ENCODE measurements at places on chromosomes 2 and 18. TPM values are rescaled to one million over a fixed set of nuclear protein-coding genes. Genes with fewer than 3 reads are reported as not detected.

DNA sequence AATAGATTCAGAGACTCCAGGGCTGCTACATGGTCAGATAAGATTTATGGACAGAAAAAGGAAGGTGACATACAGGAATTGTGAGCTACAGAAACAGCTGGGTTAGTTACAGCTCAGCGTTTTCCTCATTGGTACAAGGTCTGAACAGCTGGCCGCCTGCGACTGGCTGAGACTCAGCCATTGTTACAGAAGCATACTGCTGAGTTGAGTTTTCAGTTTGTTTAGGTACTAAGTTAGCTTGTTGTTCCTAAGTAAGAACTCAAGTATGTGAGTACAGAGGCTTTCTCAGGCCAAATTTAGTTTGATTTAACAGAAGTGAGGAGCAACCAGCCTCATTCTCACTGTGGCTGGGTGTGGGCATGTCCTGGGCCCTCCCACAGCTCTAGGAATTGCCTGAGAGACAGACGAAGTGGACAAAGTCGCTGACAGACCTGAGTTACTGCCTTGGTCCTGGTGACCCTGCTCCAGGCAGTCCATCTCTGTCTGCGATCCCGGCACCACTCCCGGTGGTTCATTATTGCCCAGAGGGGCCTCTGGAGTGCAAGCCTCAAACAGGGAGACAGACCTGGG, 27.8 kb upstream of the RHOB start:
- no peak for DNase-seq

Gene ATP8B1
- total RNA-seq = 0.07 TPM

GRCh38 chr2:6692056-6692455, 173.7 kb downstream of the CMPK2 start:
- DNase-seq = no peak

DNA sequence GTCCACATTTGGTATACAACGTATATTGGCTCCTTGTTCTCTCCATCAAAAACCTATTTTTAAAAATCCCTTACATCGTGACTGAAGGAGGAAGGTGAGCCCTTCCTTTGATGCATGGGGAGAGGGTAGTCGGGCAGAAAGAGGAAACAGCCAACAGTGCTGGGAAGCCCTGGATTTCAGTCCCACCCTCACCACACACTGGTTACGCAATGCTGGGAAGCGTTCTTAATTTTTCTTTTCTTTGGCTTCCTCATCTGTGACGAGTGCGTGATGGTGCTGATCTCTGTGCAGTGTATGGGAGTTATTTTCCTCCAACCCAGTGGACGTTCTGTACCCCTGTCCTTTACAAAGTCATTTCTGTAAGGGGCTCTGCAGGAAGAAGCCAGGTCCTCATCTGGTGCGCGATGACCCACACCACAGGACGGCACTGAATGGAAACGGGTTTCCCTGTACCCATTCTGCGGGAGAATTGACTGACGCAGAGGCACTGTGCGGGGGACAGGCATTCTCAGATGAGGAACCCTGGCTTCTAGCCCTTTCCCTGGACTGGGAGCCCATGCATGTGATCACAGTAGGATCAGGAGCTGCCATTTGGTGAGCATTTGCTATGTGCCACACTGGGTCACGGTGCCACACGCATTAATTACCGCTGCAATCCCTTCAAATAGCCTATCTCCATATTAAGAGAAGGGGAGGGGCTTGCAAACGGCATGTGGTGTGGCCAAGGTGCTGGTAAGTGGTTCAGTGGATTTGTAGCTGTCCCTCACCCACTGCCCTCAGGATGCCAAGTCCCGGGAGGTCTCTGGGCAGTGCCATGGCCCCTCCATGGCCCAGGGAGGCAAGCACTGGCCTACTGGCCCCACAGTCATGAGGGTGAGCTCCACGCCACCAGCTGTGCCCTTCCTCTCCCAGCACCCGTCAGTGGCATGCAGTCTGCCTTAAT, 4.3 kb downstream of the COLEC11 start:
- DNase-seq = no peak

- no peak for DNase-seq
These were observed 5.7 kb upstream of the HS1BP3 start for GRCh38 chr2:20656561-20656960.

DNA sequence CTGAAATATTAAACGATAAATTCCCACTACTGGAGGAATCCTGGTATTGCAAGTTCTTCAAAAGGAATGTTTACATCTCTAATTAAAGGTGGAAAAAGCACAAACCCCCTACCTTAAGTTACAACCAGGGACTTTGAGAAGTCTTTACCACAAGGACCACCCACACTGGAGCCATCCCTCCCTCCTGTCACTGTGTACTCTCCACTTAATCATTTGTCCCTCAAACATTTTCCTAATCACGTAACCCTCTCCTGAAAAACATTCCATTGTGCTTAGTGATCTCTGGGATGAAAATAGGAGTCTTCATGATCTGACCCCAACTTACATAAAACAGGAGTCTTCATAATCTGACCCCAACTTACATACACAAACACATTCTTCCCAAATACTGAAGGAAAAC, 85.7 kb downstream of the SUCLG1 start:
- no peak for DNase-seq

- DNase-seq = peak; percentile 60
These were observed 4.7 kb downstream of the AGAP1 start for GRCh38 chr2:235498541-235498940.

Gene CAPN13
- not detected for total RNA-seq

Gene DTNA
- total RNA-seq = 29.5 TPM

DNA sequence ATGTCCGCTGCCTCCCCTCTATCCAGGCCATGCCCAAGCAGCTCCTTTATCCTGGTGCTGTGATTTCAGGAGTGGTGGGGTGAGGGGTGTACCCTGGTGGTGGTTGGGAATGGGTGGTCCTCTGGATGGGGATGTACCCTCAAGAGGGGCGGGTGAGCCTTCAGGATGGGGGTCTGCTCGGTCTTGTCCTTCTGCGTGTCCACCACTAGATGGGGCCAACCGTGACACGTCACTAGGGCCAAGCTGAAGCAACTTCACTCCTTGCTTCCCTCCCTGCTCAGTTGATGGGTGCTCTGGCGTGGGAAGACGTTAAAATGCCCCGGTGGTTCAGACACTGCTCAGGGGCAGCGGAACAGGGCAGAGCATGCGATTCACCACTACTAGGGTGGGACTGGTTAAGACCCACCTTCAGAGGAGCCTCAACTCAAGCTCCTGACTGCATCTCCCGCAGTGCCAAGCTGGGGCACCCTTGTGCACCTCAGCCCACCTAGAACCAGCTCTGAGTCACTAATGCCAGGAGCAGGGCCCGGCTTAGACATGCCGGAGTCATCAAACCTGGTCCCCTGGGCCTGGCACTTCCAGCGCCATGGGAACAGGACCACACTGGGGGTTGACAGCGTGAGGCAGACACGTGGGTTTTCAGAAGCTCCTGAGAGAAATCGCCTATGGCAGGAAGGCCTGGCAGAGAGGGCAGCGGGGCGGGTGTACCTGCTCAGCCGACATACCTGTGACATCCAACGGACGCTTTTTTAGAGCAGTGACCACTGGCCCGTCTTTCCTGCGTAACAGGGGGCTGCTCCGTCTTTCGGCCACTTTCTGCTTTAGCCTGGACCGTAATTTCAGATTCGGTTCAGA, 256.7 kb downstream of the HDAC4 start:
- peak; percentile 61 for DNase-seq

DNA sequence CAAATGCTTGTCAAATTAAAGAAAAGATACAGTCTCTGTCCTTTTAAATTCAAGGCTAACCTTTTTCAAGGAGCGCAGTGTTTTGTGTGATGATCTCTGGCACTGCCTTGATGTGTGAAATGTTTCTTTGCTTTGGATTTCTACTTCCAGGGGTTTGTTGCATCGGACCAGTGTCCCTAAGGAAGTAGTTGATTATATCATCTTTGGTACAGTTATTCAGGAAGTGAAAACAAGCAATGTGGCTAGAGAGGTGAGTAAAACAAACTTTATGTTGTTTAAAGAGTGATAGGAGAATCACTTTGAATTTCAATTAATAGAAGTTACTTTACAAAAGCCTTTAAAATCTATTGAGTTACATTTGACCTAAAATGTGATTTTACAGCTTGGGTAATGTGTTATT, 28.8 kb downstream of the HADHB start:
- DNase-seq = no peak

DNA sequence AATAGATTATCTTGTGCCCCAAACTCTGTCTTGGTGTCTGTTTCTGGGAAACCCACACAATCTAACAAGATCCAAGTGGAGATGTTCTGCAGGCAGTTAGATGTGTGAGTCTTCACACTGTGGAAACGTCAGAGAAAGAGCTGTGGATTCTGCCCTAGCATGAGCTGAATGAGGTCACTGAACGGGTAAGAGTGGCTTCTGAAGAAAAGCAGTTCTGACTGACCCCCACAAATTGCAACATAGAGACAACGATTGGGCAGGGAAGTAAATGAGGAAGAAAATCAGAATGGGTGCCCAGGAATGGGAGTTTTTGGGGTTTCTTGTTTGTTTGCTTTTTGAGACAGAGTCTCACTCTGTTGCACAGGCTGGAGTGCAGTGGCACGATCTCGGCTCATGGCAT, 12.9 kb upstream of the RPL37A start:
- DNase-seq = no peak

Gene SERPINB2
- not detected for total RNA-seq

- no peak for DNase-seq
These were observed 268.4 kb downstream of the IRS1 start for GRCh38 chr2:226531061-226531810.

DNA sequence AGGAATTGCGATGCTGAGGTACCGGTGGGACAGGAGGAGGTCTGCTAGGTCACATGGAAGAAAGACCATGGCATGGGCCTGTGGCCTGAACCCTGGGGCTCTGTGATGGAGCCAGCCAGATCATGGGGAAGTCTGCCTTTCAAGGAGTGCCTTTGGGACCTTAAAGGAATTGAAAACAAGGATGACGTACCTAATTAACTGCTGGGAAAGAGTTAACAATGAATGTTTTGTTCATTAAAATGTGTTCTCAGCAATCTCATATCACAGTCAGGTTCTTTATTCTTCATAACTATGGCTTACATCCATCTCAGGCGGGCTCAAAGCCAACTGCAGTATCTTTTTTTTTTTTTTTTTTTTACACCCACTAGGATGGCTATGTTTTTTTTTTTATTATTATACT, 25.6 kb downstream of the TRPM8 start:
- no peak for DNase-seq

Gene CCDC85A
- total RNA-seq = 12.1 TPM

DNA sequence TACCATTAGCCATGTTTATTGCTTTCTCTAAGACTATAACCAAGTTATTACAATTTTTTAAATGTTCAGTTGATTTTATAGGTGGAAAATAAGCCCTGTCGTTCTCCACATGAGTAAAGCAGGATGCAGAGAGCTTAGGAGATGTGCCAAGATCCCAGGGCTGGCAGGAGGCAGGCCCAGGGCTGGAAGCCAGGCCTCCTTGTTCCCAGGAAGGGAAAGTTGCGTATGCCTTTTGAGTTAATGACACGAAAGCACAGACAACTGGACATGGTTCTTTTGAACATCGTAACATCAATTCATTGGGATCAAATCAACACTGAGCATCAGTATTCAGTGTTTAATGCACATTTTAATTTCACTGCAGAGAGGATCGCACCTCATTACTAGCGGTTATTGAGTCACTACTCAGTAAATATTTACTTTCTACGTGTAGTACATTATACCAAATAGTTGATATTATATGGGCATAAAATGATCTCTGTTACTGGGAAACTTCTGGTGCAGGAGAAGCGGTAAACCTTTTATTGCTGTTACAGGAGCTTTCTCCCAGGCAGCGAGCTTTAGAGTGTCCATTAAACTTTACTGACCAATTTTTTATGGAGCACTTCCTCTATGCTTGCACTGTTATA, 60.0 kb downstream of the RNF144A start:
- no peak for DNase-seq

DNA sequence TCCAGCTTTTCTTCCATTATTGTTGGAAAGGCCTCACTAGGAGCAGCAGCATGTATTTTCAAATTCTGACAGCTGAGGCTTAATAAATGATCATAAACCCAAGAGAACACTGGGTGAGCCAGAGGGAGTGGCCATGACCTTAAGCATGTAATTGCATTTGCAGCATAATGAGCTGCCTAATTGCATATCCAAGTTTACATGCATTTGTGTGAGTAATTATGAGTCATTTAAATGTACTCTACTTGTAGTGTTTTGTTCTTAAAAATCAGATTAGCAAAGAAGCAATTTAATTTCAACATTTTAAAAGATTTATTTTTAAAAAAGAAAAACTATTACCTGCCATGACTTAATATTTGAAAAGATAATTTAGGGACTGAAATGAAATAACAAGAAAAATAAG, 74.8 kb downstream of the NOL10 start:
- no peak for DNase-seq

Gene POTEI
- 1.4 TPM for total RNA-seq

GRCh38 chr2:148721520-148721931, 77.0 kb downstream of the EPC2 start:
- no peak for DNase-seq

Gene NOP58
- total RNA-seq = 49.6 TPM

GRCh38 chr2:48438266-48438665, 91.7 kb upstream of the STON1 start:
- DNase-seq = no peak

Gene CD207
- 0.51 TPM for total RNA-seq

- DNase-seq = no peak
These were observed 111.5 kb downstream of the MBD5 start for GRCh38 chr2:148132412-148132811.

Gene KRTCAP3
- 4.2 TPM for total RNA-seq

GRCh38 chr2:8740136-8740535, 58.3 kb downstream of the ID2 start:
- DNase-seq = no peak

DNA sequence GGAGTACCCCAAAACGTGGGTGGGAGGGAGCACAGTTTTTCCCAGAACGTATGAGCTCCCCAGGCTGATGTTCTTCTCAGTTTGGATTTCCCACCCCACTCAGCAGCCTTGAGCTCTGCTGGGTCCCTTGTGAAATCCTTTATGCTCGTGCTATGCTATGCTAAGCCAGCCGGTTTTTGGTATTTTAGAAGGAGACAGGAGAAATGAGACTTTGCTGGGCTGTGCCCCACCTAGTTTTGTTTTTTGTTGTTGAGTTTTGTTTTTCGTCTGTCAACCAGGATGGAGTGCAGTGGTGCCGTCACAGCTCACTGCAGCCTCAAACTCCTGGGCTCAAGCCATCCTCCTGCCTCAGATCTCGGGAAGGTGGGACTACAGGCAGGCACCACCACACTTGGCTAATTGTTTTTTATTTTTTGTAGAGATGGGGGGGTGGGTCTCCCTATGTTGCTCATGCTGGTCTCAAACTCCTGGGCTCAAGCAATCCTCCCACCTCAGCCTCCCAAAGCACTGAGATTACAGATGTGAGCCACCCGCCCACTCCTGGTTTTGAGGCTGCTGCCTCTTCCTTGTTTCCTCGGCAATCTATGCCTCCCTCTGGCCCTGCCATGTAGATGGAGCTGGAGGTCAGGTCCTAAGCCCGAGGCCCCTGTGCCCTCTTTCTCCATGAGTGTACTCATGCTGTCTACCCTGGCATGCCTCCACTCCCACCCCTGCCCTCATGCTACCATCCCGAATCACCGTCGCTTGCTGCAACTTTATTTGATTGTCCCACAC, 17.5 kb upstream of the MGAT4A start:
- DNase-seq = no peak

GRCh38 chr2:235966396-235966795, 201.8 kb downstream of the GBX2 start:
- no peak for DNase-seq

Gene CXCR1
- not detected for total RNA-seq
